Adipocyte (in vitro differentiated cells): ENCODE measurements at places on chromosomes 12 and 14.

GRCh38 chr12:58765076-58765475, 155.2 kb downstream of the LRIG3 start:
- no peak for DNase-seq

DNA sequence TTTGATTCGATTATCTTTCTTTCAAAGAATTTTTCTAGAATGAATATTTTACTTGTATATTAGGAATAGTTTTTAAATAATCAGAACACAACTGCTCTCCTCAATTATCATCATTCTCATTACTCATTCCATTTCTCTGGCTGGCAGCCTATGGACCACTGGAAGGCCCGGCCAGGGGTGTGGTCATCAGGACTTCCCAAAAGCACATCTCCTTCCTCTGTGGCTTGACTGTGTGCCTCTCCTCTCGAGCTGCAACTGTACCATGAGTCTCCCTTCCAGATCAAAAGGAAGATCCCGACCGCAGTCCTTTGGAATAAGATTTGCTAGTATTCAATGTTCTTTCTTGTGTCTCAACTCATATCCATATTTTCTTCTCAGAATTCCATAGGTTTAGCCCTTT, 42.7 kb downstream of the DYRK2 start:
- no peak for DNase-seq

DNA sequence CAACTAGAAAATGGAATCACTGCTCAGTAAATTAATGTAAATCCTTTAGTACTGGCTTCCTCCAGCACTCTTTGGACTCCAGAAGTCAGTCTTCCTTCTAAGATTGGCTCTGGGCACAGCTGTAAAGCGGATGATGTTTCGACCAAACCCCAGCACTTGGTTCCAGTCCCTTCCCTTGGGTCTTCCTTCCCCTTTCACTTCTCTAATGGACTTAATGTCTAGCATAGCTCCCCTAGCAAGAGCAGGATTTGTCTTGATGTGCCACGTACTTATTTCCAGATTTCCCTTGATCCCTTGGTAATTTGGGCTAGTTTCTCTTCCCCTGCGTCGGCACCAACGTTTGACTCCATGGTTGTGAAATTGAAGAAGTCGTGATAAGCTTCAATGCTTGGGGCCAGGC, 28.3 kb downstream of the C12orf75 start:
- no peak for DNase-seq

DNA sequence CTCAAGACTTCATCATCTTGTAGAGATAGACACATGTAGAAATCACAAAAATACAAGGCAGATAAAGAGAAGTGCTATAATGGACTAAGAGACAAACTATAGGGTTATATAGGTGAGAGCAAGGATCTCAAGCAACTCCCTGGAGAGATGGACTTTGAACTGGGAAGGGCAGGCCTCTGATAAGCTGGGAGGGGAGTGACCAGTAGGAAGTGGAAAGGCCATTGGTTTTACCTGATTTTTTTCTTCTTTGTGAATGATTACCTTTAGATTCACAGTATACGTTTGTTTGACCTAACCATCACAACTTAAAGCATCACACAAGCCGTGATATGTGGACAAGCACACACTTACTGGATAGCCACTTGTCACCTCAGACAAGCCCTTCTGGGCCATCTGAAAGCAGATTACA, 5.2 kb upstream of the TEP1 start:
- DNase-seq: no peak

- no peak for DNase-seq
Measured at GRCh38 chr12:93442411-93443340, 929 bp upstream of the UBE2N start.

DNA sequence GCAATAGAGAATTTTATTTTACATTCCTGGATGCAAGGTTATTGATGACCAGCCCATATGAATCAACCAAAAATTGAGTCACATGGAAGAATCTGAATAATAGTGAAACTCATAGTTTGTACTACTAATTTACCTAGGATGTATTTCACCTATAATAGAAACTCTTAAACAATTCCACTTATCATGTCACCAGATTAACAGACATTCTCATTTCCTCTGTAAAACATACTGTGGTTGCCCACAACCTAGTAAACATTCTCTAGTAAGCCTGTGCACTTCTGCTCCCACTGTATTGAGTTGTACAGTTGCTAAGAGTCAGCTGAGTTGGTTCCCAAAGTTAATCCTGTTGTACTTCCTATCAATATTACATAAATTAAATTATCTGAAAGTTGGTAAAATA, 196.6 kb upstream of the TMTC1 start:
- DNase-seq: no peak

- no peak for DNase-seq
Measured at GRCh38 chr12:25208554-25208953, 13.5 kb downstream of the ETFRF1 start.

DNA sequence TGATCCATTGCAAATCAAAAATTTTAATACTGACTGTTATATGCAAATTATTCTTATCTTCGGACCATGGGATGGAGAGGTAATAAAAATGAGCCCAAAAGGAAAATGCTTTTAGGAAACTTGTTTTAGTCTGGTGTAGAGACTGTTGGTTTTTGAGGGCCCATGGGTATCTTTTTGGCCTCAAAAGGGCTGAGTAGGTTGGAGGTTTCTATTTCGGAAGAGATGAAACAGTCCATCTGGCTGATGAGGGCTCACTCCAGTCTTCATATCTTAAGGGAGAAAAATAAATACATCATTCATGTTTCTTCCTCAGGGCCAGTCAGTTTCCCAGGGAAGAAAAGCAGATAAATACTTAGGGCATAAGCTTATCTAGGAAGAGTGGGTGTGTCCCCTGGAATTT, 290.7 kb downstream of the RMST start:
- no peak for DNase-seq

DNA sequence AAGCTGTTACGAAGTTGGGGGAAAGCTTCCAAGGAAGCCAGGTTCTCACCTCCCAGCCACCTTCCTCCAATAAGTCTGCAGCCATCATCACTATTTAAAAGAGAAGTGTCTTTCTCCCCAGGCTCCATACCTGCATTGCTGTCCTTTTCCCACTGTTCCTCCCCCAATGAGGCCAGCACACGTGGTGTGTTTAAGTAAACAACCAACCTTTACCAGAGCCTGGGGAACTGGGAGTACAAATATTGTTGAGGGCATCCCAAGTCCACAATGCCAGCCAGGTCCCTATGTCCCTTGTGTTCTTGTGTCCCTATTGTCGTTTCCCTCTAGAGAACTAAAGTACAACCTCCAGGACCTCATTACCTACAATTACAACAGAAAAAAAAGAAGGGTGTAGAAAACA, 49.2 kb upstream of the PNMA1 start:
- no peak for DNase-seq

- no peak for DNase-seq
Measured at GRCh38 chr12:103652808-103653207, 65.7 kb downstream of the STAB2 start.

DNA sequence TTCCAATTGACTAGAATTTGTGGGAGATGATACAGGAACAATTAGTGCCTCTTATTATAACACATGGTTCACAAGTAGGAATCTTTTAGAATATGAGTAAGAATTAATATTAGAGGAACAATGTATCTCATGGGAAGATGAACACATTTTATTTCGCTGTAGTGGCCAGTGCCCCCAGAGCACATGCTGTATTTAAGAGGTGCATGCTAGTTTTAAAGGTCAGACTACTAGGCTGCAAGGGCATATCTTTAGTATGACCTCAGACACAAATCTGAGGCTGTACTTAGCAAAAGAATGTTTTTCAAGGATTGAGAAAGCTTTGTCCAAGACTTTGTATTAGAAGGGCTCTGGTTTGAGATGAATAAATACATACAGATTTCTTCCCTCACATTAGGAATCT, 586.9 kb downstream of the CCER1 start:
- DNase-seq: no peak

DNA sequence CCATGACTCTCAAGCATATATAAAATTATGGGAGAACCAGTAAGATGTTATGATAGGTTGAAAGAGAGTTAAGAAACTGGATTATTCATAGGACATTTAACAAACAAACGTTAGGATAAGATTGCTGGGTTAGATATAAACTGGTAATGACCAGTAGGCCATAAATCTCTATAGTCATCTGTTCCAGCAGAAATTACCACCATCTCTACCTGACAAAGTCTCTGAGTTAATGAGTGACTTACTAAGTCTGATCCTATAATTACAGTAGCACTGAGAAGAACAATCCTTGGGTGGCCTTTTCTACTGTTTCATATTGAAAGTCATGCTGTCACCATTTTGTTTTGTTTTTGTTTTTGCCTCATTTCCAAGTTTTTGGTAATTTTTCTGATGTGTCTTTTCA, 136.9 kb upstream of the CNOT2 start:
- DNase-seq: no peak

- no peak for DNase-seq
Measured at GRCh38 chr12:105499205-105499604, 168.7 kb downstream of the C12orf75 start.

DNA sequence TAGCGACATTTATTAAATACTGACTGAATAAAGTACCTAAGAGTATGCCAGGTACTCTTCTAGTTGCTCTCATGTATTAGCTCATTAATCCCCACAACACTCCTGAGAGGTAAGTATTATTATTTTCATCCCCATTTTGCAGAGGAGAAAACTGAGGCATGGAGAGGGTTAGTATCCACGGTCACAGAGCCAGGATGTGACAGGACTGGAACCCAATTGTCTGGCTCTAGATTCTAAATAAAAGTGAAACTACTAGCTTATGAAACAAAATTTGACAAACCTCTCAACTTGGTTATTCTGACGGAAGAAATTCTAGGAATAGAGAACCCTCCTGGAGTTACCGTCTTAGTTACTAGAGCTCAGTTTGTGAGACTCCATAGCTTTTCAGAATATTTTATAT, 112.2 kb downstream of the CHST11 start:
- DNase-seq: no peak

- no peak for DNase-seq
Measured at GRCh38 chr14:104385531-104386101, 193.9 kb upstream of the C14orf180 start.

- no peak for DNase-seq
Measured at GRCh38 chr12:2416158-2416557, 363.4 kb downstream of the CACNA1C start.

DNA sequence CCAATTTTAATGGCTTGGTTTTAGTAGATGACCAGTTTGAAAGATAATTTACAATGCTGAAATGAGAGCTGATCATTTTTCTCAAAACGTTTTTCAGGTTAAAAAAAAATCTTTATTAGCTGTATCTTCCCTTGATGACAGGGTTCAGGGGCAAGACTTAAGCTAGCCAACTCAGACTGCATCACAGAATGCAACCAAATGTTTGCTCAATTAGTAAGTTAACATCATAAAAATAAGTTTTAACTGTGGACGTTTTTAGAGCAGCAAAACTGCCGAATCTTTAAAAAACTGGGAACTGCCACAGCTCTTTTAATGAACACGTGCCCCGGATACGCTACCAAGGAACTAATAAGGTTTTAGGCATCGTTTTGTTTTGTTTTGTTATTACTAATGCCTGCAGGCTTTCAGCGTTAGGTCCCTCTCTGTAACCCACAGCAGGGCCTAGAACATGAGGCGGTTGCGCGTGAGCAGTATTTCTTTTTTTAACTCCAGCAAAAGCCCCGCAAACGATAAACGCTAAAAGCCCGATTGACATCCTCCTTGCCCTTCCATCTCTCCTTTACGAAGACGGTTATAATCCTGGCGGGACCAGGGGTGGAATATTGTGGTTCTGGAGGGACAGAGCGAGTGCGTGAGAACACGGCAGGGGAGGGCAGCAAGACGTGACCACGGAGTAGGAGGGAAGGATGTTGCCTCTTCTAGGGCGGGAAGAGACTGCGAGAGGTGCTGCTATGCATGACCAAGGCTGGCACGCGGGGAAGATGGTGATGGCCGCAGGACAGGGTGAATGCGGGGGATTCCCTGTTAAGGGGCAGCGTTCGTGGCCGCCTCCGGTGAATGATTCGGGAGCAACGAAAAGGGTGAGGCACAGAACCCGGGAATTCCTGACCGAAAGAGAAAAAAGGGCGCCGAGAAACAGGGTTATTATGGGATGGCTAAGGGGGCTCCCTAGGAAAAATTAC, 652 bp downstream of the SUPT16H start:
- DNase-seq: peak; percentile 77

DNA sequence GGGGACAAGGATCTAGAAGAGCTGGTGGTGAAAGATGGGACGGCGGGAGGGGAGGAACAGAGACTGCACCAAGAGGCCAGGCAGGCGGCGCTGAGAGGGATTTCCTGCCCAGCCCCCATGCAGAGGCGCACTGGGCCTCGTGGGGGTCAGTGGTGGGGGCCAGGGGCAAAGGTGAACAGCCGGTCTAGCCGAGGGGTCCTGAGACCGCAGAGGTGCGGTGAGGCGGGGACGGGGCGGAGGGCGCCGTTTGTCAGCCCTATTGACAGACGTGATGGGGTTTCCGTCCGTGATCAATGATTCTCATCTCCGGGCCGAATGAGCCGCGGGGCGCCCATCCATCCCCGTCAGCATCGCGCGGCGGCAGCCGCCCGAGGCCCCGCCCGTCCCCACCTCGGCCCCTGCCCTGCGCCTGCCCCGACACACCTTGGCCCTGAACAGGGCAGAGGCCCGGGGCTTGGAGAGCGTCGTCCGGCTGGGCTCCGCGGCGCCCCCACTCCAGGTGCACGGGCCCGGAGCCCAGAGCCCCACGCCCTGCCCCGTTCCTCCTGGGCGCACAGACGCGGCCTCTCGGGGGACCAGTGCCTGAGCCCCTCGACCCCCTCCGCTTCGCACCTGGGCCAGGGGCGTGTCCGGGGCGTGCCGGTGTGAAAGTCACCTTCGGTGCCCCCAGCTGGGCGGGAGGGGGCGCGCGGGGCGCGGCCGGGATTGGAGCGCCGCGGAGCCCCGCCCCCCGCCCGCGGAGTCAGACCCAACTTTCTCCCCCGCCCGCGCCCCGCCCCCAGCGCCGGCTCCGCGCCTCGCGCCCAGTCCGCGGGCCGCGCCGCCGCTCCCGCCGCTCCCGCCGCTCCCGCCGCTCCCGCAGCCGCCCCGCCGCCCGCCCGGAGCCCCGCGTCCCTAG, at the start of gene NXPH4:
Gene NXPH4 (plus strand): TSS at position 781 of the 898 bp plus-strand sequence. CDS start 176 bp downstream, outside the sequence.
- DNase-seq: peak; percentile 69

DNA sequence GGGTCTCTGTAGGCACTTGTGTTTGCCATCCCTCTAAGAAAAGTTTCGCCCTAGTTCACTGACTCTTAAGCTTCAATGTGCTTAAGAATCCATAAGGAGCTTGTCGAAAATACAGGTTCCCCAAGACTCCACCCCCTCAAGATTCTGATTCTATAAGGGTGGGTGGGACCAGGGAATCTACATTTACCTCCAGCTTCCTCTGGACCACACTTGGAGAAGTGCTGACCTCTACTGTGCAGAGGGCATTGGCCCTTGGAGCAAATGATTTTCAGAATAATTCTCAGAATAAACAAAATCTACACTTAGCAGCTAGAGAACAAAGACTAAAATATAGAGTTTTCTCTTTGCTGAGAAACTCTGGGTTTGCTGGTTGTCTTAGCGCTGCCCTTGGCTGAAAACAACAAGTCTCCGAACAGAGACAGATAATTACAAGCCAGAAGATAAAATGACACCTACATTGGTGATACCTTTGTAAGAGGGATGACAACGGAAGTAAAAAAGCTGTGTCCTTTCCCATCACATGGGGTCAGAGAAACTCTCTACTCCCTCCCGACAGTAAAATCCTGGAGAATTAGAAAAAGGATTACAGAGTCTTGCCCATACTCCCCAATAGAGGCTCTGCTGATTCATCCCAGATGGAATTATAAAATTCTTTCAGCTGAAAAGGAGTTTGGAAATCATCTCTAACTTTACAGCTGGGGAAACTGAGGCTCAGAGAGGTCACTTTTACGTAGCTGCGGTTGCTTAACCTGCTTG, 4.8 kb downstream of the TGFB3 start:
- peak; percentile 17 for DNase-seq
